ENCODE measurements at places on chromosomes 7 and 10.

DNA sequence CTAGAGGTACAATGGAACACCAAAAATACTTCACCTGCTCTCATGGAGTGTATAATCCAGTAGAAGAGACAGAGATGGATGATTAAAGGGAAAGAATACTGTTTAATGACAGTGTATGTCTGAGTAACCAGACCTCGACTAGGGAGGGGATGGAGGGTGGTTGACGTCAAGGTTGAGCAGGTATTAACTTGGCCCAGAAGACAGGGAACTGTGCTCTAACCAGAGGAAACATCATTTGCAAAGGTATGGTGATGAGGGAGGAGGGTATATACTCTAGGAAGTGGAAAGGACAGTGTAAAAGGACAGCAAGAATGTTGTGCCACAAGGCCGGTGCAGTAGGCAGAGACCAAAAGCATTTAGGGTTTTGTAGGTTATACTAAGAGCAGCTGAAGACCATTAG, 2.9 kb downstream of the MIOS start:
- no peak for DNase-seq

DNA sequence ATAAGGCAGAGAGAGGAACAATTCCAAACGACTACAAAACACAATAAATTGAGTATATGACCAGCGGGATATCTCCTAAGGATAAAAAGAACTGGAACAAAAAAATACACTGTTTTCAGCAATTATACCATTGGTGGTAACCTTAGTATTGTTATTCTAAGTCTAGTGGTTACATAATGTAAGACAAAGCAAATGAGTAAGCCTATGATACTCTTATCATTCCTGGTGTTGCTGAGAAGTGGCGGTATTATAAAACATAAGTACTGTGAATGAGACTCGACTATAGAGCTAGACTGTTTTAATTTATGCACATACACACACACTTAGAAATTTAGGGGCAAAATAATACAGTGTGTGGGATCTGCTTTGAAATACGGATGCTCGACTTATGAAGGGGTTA, 107.7 kb downstream of the NRBF2 start:
- no peak for DNase-seq

GRCh38 chr10:131477457-131478121, 166.1 kb upstream of the TCERG1L start:
- DNase-seq: no peak

- DNase-seq: no peak
Observed at GRCh38 chr10:13158401-13158800, 3.0 kb upstream of the MCM10 start.

- no peak for DNase-seq
Observed at GRCh38 chr7:70615066-70615606, 516.8 kb upstream of the GALNT17 start.

DNA sequence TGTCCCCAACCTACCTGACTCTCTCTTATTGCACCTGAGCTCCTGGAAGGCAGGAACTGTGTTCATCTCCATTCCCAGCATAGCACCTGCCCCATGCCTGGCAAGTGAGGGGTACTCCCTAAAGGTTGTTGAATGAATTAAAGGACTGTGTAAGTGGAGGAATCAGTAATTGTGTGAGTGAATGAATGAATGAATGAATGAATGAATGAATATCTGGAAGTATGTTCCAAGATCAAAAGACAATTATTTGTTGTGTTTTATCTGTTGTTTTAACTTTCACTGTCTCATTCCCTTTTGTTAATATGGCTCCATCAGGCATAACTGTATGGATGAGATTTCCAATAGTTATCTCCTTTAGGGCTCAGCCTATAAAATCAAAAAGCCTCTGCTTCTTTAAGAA, 4.0 kb downstream of the WIPF3 start:
- DNase-seq: no peak

GRCh38 chr10:54133203-54133602, 667.8 kb downstream of the PCDH15 start:
- no peak for DNase-seq

- no peak for DNase-seq
Observed at GRCh38 chr10:52170776-52171175, 143.3 kb upstream of the DKK1 start.

- DNase-seq: no peak
Observed at GRCh38 chr7:79876848-79877252, 257.8 kb upstream of the GNAI1 start.

- no peak for DNase-seq
Observed at GRCh38 chr7:99679400-99680191, at the start of gene CYP3A5. CYP3A5 (minus strand) TSS chr7:99679996; CDS start chr7:99679896, 100 bp downstream.

DNA sequence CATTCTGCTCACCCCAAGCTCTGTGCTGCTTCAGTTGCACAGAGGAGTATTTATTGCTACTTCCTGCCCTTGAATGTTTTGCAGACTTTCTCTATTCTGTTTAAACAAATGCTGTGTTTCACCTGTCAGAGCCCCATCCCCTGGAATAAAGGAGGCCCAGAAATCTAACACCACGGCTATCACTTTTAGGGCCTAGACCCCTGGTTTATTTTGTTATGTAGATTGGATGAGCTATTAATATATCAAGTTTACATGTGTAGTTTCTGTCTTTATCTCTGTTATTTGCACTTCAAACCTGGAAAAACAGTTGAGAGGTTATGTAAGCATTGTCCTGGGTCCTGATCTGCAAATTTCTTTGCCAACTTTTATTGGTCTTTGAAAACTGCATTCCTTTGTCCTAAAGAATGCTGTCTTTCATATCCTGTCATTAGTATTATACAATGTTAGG, 630.1 kb downstream of the PARD3 start:
- DNase-seq: no peak

DNA sequence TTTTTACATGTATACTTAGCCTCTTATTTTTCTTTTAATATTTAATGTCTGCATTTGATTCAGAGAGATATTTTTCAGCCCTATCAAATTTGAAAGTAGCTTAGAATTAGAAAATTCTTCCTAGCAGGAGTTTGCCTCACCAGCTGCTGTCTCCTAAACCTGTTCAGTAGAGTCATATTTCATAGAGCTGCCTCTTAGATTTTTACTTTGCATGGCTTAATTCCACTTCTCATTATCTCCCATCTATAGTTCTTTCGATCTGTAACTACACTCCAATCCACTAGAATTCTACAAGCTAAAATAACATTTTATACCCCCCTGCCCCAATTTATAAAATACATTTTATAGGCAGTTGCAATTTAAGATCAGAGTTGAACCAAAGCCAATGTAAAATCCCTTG, 227.0 kb downstream of the ANK3 start:
- no peak for DNase-seq

GRCh38 chr7:72059925-72060324, 352.2 kb downstream of the CALN1 start:
- no peak for DNase-seq

GRCh38 chr7:122543891-122544290, 155.0 kb downstream of the RNF133 start:
- DNase-seq: no peak
